ENCODE measurements at places on chromosomes 7 and 10.

- no peak for DNase-seq
Measured at GRCh38 chr7:52897713-52898112, 137.7 kb upstream of the POM121L12 start.

- DNase-seq = no peak
Measured at GRCh38 chr7:55181762-55182161, 162.9 kb downstream of the EGFR start.

- DNase-seq = no peak
Measured at GRCh38 chr10:29623797-29624196, 11.0 kb downstream of the SVIL start.

DNA sequence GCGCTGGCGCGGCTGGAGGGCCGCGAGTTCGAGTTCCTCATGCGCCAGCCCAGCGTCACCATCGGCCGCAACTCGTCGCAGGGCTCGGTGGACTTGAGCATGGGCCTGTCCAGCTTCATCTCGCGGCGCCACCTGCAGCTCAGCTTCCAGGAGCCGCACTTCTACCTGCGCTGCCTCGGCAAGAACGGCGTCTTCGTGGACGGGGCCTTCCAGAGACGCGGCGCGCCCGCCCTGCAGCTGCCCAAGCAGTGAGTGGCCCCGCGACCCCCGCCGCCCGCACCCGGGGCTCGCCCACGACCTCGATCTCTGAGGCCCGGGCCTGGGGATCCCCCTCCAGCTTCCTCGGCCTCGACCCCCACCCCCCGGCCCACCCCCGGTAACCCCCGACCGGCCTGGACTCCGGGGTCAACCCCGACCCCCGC lies 537 bp downstream of the FOXK1 start:
- no peak for DNase-seq

DNA sequence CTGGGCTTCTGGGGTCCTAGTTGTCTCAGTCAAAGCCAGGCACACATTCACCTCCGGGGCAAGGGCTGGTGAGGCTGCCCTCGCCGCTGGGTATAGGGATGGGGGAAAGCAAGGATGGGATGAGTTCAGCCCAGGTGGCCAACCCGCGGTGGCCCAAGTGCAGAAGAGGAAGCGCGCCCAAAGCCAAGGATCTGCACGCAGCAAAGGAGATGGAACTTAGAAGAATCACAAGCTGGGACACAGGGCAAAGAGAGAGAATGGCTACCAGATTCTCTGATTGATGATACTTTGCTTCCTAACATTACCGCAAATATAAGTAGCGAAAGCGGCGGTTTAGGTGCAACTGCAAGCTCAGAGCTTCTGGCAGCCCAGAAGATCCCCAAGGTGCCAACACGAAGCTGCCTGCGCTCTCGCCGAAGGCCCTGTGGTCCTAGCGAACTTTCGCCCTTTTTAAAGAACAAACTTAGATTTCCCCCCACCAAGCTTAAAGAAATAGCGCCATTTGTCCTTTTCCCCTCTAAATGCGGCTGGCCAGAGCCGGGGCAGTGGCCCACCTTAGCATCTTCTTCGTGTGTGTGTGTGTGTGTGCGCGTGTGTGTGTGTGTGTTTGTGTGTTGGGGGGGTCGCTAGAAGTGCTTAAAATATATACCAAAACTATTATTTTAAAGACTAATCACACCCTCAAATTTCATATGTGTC lies 927 bp upstream of the MKX start:
- no peak for DNase-seq

GRCh38 chr10:96287392-96288105 lies 16.2 kb upstream of the BLNK start:
- no peak for DNase-seq

DNA sequence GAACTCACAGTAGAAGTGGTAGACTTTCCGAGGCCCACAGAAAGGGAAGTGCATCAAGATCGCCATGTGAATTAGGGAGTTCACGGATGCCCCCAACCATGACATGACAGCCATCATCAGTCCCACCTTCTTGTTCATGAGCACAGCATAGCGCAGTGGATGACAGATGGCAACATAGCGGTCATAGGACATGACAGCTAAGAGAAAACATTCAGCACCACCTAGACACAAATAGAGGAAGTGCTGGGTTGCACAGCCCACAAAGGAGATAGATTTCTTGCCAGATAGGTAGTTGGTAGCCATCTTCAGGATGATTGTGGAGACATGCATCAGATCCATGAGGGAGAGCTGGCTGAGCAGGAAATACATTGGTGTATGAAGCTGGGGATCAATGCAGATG lies 342 bp downstream of the OR2AE1 start:
- DNase-seq = no peak

DNA sequence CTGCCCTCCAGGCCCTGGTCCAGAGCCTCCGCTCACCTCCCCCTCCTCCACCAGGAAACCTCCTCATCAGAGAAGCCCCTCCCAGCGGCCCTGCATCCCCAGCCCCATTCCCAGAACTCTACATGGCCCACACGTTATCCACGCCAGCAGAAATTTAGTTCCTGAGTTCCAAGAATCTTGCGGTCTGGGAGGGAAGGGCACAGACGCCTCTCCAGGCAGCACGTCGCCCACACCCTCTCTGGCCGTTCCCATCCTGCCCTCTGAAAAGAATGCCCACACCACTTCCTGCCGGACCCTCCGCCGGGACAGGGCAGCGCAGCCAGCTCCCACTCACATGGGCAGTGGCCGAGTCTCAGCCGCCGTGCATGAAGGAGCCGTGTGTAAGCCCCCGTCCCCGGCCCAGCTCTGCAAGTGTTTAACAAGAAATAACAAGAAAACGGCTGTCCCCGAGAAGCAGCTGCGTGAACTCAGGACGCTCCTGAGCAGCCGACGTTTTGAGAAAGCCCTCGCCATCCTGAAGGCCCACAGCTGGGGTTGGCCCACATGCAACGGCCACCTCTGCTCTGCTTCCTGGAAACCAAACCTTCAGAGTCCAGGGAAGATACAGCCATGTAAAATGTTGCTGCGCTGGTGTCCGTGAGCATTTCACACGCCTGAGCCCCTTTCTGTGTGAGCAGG lies 17.4 kb downstream of the ADGRA1 start:
- DNase-seq = no peak

DNA sequence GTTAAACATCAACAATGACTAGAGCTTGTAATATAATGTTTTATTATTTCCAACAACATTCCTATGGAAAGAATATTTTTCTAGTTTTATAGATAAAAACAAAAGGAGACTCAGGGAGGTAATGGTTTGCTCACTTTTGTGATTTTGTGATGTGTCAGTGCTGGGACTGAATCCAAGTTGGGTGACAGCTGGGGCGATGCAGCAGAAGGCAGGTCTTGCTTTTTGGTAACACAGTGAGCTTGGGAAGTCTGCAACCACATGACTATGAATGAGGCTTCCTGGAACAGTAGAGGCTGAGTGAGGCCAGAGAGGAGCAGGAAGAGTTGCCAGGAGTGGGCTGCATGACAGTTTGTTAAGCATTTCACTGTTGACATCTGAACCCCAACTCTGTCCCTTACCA lies 4.9 kb upstream of the YKT6 start:
- DNase-seq = no peak

- DNase-seq = no peak
Measured at GRCh38 chr10:13751191-13751764, 164.5 kb downstream of the PRPF18 start.

GRCh38 chr7:127979728-127980126 lies 51.5 kb downstream of the LRRC4 start:
- DNase-seq = no peak

DNA sequence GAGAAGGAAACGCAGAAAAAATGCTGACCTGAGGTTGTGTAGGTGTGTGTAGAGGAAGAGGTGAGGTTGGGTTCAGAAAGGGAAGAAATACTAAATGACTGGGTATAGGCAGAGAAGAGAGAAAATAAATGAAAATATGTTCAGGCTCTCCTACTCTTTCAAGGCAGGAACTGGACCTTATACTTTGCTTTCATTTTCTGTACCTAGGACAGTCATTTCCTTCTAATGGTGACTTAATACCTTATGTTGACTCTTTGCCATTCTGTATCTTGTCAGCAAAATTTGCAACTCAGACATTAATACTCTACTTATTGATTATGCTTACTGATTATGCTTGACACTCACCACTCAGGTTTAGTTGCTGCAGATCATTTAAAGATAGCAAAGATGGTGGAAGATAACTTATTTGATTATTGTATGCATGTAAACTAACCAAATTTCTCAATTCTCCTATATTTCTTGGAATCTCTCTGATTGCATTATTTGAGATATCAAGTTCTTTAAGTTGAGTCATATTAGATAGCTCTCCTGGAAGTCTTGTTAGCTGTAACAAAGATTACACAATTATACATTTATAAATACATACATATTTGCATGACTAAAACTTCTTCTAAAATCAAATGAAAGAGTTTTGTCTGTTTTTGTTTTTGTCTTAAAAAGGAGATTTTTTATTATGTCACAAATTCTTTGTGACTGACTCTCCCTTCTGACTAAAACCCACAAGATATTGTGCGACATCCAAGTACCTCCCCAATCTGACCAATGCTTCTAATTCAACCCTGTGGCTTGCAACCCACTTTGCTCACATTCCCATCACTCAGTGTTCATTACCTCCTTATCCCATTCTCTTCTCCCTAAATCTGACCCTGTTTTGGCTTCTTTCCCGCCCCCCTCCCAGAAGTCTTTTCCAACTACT lies 20.0 kb downstream of the LRRD1 start:
- DNase-seq = no peak

- DNase-seq = no peak
Measured at GRCh38 chr7:79893991-79894390, 240.6 kb upstream of the GNAI1 start.

- no peak for DNase-seq
Measured at GRCh38 chr10:54402576-54402975, 398.5 kb downstream of the PCDH15 start.

GRCh38 chr10:21702633-21703111 lies 168.6 kb downstream of the MLLT10 start:
- no peak for DNase-seq

- no peak for DNase-seq
Measured at GRCh38 chr10:89576696-89577095, 41.3 kb upstream of the SLC16A12 start.

DNA sequence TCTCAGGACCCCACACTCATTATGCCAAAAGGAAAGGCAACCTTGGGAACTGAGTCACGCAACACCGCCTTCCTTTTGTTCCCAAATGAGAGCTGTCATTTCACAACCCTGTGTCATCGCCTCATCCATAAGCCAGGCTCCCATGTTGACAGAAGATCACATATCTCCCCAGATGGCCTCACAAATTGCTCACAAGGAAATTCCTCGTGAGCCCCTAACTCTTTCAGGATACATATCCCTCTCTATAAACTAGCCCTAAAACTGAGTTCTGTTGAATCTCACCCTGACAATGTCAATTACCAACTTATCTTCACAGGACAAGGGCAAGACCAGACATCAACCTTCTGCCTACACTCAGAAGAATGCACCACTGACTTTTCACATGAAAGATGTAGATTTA lies 22.6 kb downstream of the CCDC3 start:
- no peak for DNase-seq

GRCh38 chr7:27030393-27031050 lies 65.3 kb downstream of the HOXA1 start:
- no peak for DNase-seq

DNA sequence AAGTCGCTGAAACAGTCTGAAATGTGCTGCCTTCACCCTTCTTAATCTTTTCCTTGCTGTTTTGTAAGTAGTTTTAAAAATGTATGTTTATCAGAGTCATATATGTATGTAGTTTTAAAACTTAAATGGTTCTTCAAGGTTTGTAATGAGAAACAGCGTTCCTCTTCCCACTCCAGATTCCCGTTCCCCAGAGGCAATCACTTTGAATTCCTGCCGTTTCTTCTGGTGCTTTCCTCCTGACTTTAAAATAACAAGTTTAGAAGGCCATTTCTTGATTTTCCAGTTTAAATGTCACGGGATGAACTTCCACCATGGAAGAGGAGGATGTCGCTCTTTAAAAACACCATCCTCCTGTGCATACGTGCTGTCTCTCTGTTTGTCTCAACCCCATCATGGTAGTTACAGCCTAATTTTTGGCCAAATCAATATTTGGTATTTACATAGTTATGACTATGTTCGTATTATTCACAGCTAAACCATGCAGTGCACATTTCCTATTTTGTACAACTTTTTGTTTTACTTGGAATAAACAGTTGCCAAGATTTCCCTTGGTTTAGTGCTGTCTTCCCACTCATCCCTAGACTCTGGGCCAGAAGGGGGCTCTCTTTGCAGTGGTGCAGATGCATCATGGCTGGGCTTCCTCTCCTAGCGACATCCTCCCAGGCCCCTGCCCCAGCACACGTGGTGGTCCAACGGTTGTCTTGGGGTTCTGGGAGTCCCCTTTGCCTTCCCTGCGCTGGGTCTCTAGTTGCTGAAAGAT lies 151.4 kb downstream of the PTPN20 start:
- no peak for DNase-seq

DNA sequence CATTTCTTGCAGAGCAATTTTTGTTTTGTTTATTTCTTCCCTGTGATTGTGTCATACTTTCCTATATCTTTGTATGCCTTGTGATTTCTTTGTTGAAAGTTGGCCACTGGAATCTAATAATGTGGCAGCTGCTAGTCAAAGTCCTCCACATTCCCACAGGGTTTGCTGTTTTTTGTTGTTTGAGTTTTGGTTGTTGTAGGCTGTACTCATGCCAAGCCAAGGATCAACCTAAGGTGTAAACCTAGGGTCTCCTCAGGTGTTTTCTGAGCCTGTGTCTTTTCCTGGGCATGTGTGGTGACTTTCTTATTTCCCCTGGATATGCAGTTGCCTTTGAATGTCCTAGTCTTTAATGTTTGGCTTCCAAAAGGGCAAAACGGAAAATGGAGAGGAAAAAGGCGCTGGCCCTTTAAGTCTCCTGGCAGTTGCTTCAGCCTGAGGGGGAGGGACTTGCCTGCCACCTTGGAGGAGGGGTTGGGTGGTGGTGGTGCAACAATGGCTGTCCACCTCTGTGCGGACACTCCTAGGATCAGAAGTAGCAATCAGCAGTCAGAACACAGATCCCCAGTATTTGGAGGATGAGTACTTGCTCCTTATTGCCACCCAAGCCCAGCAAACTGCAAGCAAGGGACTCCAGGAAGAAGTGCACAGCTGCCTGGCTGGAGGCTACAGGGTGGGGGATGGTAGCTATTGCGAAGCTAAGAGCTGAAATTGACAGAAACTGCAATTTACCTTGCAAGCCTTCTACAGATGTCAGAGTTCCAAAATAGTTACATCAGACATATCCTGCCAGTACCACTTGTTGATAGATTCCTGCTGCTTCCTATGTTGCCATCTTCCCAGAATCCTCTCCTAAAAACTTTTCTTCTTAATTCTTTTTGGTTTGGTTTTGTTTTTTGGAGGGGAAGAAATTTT lies 5.6 kb upstream of the ZNF518A start:
- DNase-seq = no peak

DNA sequence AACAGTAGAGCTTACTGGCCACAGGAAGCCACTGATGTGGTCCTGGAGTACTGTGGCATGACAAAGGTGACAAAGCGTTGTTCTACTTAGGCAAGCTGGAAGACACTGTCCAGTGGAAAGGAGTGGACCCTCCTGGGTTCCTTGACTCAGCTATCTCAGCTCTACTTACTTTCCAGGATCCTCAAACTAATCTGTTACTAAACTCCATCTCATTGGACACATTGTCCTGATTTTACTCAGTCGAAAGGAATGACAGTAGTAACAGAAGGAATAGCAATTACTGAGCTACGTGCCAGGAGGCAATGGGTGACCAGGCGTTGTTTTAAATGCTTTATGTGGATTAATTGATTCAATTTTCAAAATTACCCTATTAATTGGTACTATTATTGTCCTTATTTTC lies 41.6 kb downstream of the ABLIM1 start:
- DNase-seq = no peak

GRCh38 chr10:110821508-110821907 lies 50.2 kb upstream of the PDCD4 start:
- DNase-seq = no peak

GRCh38 chr7:997404-998395 lies 14.7 kb downstream of the CYP2W1 start:
- no peak for DNase-seq

GRCh38 chr10:43166880-43167497 lies 28.7 kb downstream of the CSGALNACT2 start:
- no peak for DNase-seq

Measured in effector CD8-positive, alpha-beta T cell (primary cell).